ENCODE measurements at places on chromosomes 1 and 21. TPM values are rescaled to one million over a fixed set of nuclear protein-coding genes. Genes with fewer than 3 reads are reported as not detected.

Gene ATPAF1
- total RNA-seq, result 60.5 TPM

Gene ERVH48-1
- not detected for total RNA-seq

Gene NBL1
- 154 TPM for total RNA-seq

Gene VWA1
- total RNA-seq, result 122 TPM

Gene NCMAP
- 27.2 TPM for total RNA-seq

Gene ATP1A4
- total RNA-seq, result 0.43 TPM

Gene GUCA2A
- 1.1 TPM for total RNA-seq

Gene GPR161
- total RNA-seq, result 13.9 TPM

DNA sequence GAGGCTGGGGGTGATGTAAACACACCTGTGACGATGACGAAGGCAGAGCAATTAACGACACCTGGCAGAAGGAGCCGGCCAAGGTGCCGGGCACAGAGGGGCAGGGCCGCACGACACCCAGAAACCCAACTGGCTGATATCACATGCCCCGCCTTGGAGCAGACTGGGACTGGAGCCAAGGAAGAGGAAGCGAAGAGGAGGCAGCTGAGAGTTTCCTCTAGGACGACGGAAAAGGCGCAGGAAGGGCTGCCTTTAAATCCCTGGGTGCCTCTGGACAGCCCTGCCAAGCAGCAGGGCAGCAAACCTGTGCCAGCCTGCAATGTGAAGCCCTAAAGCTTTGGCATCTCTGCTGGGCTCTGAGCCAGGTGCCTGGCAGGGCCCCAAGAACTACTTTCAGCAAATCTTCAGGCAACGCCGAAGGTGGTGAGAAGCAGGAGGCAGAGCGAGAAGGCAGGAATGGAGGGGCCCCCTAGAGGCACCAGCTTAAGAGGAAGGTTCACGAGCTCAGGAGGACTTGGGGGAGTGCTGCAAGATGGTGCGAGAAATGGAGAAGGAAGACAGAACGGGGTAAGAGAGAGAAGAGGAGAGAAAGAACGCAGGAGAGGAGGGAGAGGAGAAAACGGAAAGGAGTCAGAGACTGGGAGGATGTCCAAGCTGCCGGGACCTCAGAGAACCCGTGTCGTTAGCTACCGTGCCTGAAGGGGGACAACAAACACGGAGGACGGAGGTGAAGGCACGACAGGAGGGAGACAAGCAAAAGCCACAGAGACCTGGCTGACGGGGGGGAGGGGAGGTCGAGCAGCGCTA is 25.3 kb upstream of the PEF1 start:
- DNase-seq, result peak; percentile 88

- DNase-seq, result no peak
Measured at GRCh38 chr1:14662116-14662515, 63.6 kb downstream of the KAZN start.

- no peak for DNase-seq
Measured at GRCh38 chr1:91015358-91015780, 6.5 kb downstream of the ZNF644 start.

- no peak for DNase-seq
Measured at GRCh38 chr1:43885279-43885801, 48.3 kb upstream of the ARTN start.

GRCh38 chr1:203095061-203095690 is 9.4 kb upstream of the MYOG start:
- DNase-seq, result no peak

DNA sequence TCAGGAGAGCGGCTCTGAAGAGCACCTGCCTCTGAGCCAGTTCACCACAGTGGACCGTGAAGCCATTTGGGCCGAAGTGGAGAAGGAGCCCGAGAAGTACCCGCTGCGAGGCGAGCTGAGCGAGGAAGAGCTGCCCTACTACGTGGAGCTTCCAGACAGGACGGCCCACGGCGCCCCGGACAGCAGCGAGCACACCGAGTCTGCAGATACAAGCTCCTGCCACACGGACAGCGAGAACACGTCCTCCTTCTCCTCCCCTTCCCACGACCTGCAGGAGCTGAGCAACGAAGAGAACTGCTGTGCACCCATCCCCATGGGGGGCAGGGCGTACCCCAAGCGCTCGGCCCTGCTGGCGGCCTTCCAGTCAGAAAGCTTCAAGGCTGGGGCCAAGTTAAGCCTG is 74.9 kb upstream of the MORC3 start:
- DNase-seq, result no peak

DNA sequence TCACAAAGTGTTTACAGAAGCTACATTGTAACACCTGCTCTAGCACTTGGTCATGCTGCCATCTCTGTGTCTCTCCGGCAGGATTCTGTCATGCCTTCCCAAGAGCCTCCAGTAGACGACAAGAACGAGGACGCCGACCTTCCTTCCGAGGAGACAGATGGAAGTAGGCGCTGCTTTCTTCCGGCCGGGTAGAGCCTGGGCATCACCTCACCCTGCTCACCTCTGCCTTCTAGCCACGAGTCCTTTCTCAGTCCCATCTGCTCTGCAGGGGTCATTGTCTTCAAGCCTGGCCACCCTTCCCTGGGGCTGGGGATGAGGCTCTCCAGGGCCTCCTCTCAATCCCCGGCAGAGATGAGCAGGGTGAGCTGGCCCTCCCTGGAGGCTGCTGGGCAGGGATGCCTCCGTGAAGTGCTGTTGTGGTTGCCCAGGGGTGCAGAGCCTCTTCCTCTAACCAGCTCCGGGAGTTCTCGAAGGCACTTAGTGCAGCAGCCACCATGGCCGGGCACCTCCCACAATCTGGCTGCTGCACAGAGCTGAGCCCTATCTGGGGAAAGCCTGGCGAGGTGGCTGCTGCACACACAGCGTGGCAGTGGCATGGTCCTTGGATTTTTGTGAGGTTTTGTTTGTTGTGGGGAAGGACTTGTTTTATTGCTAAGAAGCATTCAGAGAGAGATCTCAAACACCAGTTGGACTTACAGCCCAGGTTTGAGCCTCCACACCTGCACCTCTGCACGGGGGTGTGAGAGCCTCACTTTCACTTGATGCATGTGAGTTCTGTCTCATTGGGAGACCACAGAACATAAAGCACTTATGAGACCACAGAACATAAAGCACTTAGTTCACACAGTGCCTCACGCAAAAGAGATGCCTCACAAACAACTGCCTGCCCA is 48.4 kb downstream of the FAAP20 start:
- no peak for DNase-seq

GRCh38 chr1:229035054-229035747 is 235.7 kb upstream of the RAB4A start:
- no peak for DNase-seq

DNA sequence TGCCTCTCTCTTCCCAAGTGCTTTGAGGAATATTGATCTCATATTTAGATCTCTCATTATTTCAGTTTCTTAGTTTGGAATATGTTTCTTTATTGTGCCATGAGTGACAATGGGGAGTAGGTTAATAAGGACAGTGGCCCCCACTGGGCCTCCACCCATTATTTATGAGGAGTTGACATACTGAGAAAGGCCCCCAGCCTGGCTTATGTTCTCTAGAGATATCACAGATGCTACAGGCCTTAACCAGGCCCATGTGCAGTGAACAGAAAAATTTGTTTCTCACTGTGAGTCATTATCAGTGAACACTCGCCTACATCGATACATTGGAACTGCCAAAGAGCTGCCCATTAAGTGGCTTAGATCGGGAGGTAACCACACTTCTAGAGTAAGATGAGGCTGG is 35.7 kb upstream of the SYT6 start:
- no peak for DNase-seq

DNA sequence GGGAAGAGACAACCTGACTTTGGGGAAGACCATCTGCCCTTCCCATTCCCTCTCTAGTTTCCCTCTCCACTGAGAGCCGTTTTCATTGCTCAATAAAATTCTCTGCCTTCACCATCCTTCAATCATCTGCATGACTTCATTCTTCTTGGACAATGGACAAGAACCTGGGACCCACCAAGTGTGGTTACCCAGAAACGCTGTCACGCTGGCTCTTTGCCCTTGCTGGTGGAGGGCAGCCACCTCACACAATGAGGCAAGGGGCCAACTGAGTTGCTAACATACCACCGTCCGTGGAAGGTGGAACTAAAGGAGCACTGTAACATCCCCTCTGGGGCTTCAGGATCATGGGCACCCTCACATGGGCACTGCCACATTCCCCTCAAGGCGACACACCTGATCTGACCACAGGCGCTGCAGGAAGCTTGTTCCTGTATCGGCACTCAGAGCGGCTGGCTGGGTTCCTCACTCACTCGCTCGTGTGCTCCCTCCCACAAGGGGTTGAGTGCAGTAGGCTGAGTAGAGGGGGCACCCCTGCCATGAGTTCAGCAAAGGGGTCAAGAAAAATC is 652.4 kb downstream of the PLPP3 start:
- no peak for DNase-seq

DNA sequence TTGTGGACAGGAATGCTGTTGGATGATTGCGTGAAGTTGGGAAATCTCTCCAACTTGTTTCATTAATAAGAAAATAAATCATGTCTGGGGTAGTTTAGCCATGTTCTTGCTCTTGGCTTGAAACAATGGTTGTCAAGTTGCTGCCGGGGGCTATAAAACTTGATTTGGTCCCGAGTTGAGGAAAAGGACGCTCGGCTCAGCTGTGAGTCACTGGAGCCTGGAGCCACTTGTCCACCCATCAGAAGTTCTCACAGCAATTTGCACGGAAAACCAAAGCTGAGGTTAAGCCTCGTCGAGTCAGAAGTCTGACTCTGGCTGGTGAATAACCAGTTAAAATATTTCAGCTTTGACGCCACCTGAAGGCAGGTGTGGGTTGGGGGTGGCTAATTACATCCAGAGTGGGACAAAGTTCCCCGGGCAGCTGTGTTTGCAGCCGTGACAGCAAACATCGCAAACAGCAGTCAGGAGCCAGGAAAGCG is 19.7 kb upstream of the RIPK4 start:
- DNase-seq, result no peak

DNA sequence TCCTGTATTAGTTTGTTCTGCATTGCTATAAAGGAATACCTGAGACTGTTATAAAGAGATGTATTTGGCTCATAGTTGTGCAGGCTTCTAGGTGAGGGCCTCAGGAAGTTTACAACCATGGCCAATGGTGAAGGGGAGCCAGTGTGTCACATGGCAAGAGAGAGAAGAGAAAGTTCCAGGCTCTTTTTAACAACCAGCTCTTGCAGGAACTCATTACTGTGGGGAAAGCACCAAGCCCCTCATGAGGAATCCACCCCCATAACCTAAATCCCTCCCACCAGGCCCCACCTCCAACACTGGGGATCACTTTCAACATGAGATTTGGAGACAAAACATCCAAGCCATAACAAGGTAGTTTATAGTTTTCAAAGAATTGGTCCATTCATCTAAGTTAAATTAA is 5.0 kb upstream of the MEAF6 start:
- no peak for DNase-seq

DNA sequence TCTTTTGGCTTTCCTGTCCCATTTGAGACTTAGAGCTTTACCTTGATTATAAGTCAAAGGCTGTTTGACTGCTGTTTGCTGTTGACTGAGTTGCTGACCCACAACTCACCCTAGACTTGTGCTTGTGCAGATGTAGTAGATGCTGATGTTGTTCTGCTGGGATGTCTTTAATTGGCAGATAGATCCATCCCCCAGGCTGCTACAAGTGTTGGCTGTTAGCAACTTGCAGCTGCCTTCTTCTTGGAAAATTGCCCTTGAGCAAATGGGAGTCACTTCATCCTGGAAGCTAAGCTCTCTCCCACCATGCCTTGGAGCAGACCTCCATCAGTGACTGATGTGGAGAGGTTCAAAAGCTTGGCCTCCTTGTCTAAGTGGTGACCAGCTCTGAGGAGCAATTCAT is 139.3 kb upstream of the KIAA0040 start:
- no peak for DNase-seq

GRCh38 chr1:227896710-227897655 is 50.7 kb downstream of the WNT9A start:
- DNase-seq, result no peak

- no peak for DNase-seq
Measured at GRCh38 chr21:29800056-29800455, 139.7 kb downstream of the GRIK1 start.

- DNase-seq, result no peak
Measured at GRCh38 chr1:47424336-47424982, 8.4 kb downstream of the FOXE3 start.

DNA sequence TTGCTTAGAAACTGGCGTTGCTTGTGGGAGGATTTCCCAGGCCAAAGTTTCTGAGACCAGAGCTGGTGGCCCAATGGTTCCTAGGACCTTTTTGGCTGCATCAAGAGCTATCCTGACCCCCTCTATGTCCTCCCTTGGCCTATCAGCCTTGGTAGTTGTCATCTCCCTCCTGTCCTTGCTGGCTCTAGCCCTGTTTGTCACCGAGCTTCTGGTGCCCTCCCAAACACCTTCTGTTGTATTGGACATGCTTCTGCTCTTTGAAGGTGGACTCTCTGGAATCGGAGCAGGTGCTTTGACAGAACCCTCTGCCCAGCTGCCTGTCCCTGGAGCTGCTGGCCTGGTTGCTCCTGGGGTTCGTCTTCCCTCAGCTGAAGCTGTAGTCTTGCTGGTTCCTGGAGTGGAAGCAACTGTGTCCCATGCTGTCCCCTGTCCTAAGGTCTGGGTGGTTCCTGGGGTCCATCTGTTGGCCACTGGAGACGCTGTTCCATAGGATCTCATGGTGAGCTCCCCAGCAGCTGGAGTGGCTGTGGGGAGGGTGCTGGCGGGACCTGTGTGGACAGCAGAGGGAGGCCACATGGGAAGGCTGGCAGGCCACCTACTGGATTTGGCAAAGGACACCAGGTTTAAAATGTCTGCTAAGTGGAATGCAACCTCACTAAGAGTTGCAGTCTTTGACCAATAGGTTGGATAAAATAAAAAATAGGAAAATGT is 9.4 kb downstream of the FCAMR start:
- no peak for DNase-seq

GRCh38 chr1:48710318-48710717 is 66.4 kb downstream of the BEND5 start:
- no peak for DNase-seq

GRCh38 chr1:184276416-184276815 is 110.4 kb upstream of the C1orf21 start:
- DNase-seq, result no peak

DNA sequence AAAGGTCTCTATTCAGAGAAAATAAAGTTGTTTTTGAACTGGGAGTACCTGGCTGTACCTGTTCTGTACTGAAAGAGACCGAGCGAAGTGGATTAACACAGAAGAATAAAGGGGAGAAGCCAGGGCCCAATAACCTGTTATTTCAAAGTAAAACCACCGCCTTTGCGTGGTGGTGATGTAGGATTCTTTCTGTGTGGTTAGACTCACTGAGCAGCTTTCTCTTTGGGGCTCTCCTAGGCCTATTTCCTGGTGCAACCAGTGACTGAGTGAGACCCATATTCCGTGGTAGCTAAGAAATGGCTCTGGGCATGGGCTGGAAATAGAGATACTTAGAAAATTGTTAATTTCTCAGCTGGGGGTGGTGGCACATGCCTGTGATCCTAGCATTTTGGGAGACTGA is 99.9 kb downstream of the XCL2 start:
- DNase-seq, result no peak

- peak; percentile 45 for DNase-seq
Measured at GRCh38 chr21:26127918-26128317, 42.7 kb downstream of the APP start.
